ENCODE measurements at places on chromosomes 16 and 17. TPM values are rescaled to one million over a fixed set of nuclear protein-coding genes. Genes with fewer than 3 reads are reported as not detected.

MMP2 gene
- 88.7 TPM for total RNA-seq

DNA sequence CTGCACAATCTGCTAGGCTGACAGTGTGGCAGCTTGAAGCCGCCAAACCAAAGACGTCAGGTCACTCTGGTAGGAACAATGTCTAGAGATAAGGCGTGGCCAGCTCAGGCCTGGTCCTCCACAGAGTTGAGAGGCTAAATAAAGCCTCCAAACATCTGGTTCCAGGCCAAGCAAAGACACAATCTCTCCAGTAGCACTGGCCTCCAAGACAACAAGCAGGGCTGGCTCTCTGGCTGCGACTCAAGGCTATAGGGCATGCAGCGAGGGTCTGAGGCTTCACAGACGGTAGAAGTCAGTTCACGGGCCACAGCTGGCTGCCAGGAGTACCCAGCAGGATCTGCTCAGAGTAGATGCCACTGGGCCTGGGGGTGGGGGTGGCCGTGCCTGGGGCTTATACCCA lies 75.6 kb downstream of the ABR start:
- peak; percentile 80 for DNase-seq

- DNase-seq, result no peak
These were observed 8.4 kb upstream of the DBNDD1 start for GRCh38 chr16:90027611-90028010.

DNA sequence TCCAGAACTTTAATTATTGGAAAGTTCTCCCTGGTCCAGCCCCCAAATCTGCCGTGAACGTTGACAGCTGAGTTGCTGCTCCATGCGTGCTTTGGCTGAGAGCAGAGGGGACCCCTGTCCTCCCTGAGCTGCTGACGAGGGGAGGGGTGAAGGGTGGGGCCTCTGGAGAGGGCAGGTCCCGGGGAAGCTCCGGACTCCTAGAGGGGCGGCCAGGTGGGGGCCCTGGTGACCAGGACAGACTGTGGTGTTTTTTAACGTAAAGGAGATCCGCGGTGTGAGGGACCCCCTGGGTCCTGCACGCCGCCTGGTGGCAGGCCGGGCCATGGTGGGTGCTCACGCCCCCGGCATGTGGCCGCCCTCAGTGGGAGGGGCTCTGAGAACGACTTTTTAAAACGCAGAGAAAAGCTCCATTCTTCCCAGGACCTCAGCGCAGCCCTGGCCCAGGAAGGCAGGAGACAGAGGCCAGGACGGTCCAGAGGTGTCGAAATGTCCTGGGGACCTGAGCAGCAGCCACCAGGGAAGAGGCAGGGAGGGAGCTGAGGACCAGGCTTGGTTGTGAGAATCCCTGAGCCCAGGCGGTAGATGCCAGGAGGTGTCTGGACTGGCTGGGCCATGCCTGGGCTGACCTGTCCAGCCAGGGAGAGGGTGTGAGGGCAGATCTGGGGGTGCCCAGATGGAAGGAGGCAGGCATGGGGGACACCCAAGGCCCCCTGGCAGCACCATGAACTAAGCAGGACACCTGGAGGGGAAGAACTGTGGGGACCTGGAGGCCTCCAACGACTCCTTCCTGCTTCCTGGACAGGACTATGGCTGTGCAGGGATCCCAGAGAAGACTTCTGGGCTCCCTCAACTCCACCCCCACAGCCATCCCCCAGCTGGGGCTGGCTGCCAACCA lies at the start of gene MC1R:
MC1R (plus strand) TSS at position 410 of the 895 bp plus-strand sequence; CDS start at position 807, 397 bp downstream.
- no peak for DNase-seq

GRCh38 chr16:5035909-5036227 lies 2.1 kb upstream of the NAGPA start:
- no peak for DNase-seq

GRCh38 chr17:10224582-10225195 lies 26.3 kb upstream of the GAS7 start:
- DNase-seq, result no peak

HYDIN gene
- total RNA-seq, result 0.82 TPM

DNA sequence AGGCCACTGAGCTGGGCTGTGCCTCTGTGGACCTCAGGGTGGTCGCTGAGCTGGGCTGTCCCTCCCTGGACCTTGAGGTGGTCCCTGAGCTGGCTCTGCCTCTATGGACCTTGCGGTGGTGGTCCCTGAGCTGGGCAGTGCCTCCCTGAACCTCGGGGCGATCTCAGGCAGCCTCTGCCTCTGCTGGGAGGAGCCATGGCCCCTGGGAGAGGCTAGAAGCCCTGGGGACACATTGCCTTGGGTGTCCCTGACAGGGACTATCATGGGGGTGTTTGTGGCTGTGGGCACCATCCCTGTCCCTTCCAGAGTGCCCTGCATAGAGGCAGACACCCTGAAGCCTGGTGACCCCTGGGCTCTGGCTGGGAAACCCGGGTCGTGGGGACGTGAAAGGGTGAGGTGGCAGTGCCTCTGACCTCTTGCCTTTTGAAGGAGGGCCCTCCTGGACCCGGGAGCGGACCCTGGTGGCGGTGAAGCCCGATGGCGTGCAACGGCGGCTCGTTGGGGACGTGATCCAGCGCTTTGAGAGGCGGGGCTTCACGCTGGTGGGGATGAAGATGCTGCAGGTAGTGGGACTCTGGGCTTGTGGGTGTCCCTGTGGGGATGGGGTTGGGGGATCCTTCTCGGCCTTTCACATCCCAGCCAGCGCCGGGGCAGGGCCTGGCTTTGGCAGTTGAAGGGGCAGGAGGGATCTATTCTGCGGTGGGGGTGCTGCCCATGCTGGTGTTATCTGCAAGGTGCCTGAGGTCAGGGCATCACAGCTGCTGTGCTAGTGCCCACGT lies 1.8 kb downstream of the NME4 start:
- DNase-seq, result no peak

ZACN gene
- not detected for total RNA-seq

DNA sequence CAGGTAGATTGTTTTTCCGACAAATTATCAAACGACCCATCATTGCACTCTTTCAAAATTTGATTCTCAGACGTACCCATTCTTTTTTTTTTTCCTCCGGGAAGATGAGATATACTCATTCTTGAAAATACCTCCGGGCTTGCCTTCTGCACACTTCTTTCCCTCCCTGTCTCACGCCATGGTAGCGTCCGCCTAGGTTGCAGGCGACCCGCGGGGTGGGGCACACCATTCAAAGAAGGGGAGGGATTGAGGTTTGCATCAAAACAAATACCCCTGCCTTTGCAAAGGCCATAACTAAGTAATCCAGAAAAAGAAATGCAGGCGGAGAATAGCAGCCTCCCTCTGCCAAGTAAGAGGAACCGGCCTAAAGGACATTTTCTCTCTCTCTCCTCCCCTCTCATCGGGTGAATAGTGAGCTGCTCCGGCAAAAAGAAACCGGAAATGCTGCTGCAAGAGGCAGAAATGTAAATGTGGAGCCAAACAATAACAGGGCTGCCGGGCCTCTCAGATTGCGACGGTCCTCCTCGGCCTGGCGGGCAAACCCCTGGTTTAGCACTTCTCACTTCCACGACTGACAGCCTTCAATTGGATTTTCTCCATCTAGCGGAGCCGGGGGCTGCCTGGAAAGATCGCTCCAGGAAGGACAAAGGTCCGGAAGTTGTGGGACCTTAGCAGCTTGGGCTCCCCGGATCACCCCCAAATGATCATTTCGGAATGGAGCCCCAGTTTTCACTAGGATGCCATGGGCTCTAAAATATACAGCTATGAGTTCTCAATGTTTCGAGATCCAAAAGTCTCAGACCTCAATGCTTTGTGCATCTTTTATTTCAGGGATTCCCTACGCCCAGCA lies 843 bp downstream of the TP53 start:
- peak; percentile 81 for DNase-seq

DNA sequence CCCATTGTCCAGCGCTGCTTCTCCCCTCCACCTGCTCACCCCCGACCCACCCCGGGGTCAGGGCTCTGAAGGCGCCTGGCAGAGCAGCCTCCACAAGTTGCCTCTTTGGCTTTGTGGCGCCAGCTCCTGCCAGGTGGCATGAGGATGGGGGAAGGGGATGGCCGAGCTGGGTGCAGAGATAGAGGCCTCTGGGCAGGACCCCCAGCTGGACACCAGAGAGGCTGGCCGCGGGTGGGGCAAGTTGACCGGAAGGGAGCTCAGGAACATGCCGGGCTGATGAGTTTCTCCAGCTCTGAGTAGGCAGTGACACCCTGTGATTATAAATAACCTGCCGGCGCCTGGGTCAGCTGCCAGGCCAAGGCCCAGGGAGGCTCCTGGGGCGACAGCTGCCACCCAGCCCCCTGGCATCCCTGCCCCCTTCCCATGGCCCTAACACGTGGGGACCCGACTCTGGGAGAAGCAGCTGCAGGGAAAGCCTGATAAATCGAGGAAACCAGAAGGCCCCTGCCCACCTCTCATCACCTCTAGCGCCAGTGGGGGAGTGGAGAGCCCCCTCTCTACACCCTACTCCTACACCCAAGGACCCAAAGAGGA lies 729 bp downstream of the P2RX5 start:
- DNase-seq, result peak; percentile 72

LYRM1 gene
- total RNA-seq, result 71.5 TPM

DNA sequence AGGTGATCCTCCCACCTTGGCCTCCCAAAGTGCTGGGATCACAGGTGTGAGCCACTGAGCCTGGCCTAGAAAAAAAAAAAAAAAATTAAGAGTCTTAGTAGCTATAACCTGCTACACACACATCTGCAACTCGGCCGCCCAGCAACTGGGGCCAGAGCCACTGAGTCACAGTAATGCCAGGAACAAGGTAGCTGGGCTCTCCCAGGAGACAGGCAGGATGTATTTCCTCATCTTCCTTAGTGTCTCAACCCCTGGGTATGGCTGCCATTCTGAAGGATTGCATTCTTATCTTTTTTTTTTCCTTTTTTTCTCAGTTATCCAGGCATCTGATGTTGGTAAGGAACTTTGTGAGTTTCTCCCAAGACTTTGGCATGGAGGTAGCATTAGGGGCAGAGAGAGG lies 7.1 kb upstream of the PSMD3 start:
- no peak for DNase-seq

NETO2 gene
- total RNA-seq, result 2.3 TPM

DNA sequence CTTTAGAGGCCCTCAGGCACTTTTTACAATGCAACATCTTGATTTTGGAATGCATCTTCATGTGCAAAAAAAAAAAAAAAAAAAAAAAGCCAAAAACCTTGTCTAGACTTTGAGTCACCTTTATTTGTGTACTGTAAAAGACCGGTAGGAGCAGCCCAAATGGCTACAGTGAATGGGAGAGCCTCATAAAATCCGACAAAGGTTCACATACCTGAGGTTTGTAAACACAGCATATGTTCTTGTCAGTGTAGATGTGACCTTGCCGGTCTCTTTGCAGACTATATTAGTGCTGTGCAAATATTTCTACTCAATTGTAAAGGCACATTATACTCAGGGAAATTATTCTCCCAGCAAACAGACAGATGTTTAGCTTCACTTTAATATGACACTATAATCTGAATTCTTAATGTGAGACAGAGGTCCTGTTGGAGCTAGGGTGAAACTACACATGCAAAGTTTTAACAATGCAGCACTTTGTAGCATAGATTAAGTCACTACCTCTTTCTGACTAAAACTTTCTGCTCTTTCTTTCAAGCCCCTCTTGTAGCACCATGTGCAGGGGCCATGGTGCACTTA lies 211.3 kb downstream of the CA10 start:
- no peak for DNase-seq

DNA sequence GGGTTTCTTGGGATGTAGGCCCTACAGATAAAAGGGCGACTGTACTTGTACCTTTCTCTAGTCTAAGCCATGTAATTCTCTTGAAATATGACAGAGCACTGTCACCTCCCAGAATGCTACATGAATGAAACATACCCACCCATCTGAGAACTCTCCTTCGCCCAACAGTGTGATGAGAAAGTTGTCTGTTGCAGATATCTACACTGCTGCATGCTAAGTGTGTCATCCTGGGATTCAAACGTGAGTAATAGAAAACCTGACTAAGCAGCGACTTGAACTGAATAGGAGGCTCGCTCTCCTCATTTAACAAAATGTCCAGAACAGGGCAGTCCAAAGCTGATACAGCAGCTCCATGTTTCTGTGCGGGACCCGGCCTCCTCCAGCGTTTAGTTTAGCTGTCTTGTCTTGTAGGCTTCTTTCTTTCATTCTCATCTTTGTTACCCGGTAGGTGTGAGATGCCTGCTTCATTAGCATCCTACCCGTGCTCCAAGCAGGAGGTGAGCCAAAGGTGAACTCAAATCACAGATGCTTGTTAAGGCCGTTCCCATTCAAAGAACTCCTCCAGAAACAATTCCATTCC lies 211.9 kb downstream of the PRKCA start:
- no peak for DNase-seq

MAP3K14 gene
- 16.6 TPM for total RNA-seq

RNF222 gene
- not detected for total RNA-seq

- DNase-seq, result no peak
These were observed 44.5 kb downstream of the EFCAB13 start for GRCh38 chr17:47368262-47368661.

DNA sequence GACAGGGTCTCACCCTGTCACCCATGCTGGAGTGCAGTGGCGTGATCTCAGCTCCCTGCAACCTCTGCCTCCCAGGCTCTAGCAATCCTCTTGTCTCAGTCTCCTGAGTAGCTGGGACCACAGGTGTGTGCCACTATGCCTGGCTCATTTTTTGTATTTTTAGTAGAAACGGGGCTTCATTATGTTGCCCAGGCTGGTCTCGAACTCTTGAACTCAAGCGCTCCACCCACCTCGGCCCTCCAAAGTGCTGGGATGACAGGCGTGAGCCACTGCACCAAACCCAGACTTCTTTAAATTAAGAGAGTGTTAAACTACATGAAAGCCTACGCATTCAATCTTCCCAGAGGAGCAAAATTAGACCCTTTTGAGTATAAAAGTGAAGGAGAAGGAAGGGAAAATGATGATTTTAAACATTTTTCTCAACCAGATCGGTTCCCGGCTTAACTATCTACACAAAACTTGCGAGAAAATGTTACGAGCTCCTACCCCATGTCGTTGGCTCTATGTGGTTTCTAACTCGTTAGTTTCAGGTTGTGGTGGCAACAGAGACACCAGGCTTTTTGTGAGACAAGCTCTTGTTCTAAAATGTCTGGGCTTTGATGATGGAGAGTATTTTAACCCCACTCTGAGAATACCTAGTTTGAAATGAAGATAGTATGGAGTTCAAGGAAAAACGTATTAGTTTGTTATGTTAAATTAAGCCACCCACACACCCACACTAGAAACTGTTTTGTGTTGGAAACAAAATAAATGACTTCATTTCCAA lies 26.3 kb downstream of the STAT5B start:
- no peak for DNase-seq

GABARAPL2 gene
- total RNA-seq, result 245 TPM

- no peak for DNase-seq
These were observed 229.1 kb downstream of the KATNIP start for GRCh38 chr16:27778926-27779570.

OTOA gene
- total RNA-seq, result not detected
